HT1080 (cell line): ENCODE measurements at places on chromosomes 13 and 19.
A peak's percentile ranks its signal among the peaks of the same experiment; 100 is the strongest.

- DNase-seq: no peak
These were observed 193.0 kb upstream of the NBEA start for GRCh38 chr13:34749046-34749445.

GRCh38 chr19:11092181-11092538 is 2.9 kb downstream of the LDLR start:
- DNase-seq: peak; percentile 89

- no peak for DNase-seq
These were observed 241.0 kb downstream of the KLF5 start for GRCh38 chr13:73299787-73300186.

- no peak for DNase-seq
These were observed 3.5 kb upstream of the ZNF787 start for GRCh38 chr19:56124578-56124977.

- DNase-seq: peak; percentile 46
These were observed 51.0 kb upstream of the DOCK9 start for GRCh38 chr13:99028890-99029289.

DNA sequence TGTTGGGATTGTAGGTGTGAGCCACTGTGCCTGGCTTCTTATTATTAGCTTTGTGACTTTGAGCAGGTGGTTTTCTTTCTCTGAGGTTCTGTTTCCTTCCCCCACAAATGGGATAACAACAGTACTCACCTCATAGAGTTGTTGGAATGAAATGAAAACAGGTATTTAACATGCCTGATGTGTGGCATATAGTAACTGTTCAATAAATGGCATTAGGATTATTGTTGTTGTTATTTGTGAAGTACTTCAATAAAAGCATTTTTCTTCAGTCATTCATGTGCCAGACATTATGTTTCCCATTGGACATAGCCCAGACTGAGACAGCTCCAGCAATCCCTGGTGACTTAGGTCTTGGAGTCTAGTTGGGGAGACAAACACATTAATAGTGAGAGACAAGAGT is 1.5 kb downstream of the MEGF8 start:
- DNase-seq: no peak

GRCh38 chr19:46787331-46788261 is 798 bp downstream of the SLC1A5 start:
- DNase-seq: peak; percentile 60

- DNase-seq: no peak
These were observed 31.3 kb downstream of the SAE1 start for GRCh38 chr19:47161876-47162489.

DNA sequence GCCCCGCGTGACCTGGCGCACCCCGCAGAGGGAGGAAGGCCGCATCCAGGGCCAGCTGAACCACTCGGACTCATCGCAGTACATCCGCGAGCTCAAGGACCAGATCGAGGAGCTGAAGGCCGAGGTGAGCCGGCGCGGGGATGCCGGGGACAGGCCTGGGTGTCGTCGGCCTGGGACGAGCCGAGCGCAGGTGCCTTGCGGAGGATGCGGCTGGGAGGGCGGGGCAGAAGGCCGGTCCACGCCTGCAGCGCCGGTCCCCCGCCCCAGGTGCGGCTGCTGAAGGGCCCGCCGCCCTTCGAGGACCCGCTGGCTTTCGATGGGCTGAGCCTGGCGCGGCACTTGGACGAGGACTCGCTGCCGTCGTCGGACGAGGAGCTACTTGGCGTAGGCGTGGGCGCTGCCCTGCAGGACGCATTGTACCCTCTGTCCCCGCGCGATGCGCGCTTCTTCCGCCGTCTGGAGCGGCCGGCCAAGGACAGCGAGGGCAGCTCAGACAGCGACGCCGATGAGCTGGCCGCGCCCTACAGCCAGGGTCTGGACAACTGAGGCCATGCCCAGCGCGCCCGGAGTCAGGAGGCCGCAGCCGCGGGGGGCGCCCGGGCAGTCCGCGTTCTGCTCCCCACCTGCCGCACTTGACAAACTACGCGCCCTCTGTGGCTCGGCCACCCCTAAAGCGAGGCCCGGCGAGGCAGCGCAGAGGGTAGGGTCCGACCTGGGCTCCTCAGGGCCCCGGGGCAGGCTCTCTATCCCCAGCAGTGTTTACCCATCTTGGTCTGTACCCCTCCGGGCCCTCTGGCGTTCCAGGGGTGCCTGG is 10.8 kb downstream of the PRR36 start:
- DNase-seq: no peak

GRCh38 chr13:71460211-71460610 is 406.8 kb downstream of the DACH1 start:
- no peak for DNase-seq

- no peak for DNase-seq
These were observed 1.7 kb upstream of the ANKRD10 start for GRCh38 chr13:110916301-110917142.
